NCI-H526 treated with DMSO at 0.1 percent for 48 hours (cell line): ENCODE measurements at places on chromosomes 7 and 10.
A peak's percentile ranks its signal among the peaks of the same experiment; 100 is the strongest.

DNA sequence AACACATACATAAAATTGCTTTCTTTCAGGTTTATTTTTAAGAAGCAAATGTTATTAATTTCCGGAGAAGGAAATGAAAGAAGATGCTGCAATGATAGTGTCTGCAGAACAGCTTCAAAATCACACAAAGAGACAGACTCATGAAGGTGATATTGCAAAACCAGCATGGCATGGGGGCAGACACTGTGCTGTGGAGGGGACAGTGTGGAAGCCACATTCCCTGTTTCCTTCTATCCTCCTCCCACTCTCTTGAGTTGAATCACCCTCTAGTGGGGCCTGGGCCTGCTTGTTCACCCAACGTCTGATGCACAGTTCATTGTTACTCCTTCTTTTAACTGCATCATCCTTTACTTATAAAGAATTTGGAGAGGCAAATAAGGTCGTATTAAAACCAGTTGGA is 104.0 kb upstream of the INSIG1 start:
- no peak for DNase-seq

- DNase-seq: no peak
Measured at GRCh38 chr7:151648429-151648828, 128.7 kb upstream of the RHEB start.

DNA sequence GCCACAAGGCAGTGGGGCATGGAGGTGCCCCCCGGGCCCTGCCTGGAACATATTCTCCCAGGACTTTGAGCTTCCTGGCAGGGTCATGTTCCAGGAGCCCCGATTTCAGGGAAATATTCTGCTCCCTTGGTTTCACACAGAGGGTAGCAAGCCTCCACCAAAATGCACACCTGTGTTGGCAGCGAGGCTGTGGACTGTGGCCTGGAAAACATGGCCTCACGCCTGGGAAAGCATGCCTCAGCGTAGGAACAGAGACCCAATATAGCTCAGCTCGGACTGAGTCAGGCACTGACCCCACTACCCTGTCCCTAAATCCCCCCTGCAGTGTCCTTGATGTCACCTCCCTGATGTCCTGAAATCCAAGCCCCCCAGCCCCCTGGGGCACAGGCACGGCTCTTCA is 92.0 kb downstream of the KCNMA1 start:
- no peak for DNase-seq

DNA sequence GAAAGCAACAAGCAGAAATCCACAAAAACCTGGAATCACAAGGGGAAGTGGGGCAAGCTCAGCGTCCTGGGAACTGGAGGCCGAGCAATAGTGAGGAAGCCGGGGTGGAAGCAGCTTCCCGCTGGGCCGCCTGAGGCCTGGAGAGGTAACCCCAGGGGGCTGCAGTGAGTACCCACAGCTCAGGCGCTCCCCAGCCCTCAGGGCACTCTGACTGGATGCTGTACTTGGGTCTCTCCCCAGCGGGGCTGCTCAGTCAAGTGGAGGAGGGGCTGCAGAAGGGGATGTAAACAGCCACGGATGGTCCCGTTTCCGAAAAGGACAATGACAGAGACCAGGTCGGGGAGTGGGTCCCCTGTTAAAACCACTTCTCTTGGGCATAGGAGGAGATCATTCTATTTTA is 50.3 kb downstream of the SLIT1 start:
- DNase-seq: no peak

- DNase-seq: peak; percentile 36
Measured at GRCh38 chr10:127976701-127977356, 69.9 kb downstream of the PTPRE start.

GRCh38 chr7:7913504-7913903 is 55.1 kb upstream of the GLCCI1 start:
- DNase-seq: no peak

DNA sequence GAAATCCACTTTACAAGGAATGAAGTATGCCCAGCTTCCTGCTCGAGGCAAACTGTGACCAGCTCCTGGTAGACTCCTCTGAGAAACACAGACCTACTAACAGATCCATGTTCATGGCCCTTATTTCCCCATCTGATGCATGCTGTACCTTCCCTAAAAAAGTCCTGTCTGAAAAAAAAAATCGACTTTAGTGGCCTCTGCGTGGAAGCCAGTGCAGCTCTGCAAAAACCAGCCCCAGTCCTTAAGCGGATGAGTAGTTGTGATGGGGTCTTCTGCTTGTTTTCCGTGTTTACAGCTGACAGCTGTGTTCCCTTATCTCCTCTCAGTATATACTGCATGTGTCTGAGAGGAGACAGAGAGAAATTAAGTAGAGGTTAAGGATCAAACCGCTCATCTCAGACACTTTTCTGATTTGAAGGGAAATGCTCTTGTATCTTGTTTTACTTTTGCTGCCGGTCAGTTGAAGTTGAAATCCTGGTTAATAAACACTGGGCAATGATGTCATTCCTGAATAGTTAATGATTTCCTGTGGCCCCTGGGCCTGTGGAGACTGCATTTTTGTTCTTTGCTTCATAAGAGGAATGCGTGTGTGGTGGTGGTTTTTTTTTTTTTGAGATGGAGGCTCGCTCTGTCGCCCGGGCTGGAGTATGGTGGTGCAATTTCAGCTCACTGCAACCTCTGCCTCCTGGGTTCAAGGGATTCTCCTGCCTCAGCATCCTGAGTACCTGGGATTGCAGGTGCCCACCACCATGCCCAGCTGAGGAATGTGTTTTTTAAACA is 67.6 kb downstream of the DOCK1 start:
- DNase-seq: no peak

- no peak for DNase-seq
Measured at GRCh38 chr7:149459540-149460452, 1.1 kb downstream of the ZNF777 start.

DNA sequence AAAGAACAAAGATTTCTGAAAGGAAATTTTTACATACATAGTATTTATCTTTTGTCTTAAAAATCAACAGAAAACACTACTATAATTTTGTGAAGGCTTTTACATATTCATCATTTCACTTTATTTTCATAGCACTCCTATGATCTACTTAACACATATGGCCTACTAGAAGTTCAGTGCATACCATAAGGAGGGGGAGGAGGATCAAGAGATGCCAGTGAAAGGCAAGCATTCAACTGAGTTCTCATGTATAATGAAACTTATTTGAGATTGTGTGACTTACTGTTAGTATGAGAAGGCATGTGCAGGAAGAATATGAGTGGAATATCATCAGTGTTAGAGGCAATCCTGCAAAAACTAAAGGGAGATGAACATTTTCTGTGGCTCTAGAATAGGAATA is 10.6 kb downstream of the BRAF start:
- DNase-seq: no peak

- DNase-seq: no peak
Measured at GRCh38 chr10:84200537-84201243, 6.4 kb downstream of the CDHR1 start.

GRCh38 chr10:10096296-10096695 is 921.4 kb upstream of the CELF2 start:
- DNase-seq: no peak

GRCh38 chr10:77286531-77287508 is 350.8 kb downstream of the KCNMA1 start:
- DNase-seq: no peak

DNA sequence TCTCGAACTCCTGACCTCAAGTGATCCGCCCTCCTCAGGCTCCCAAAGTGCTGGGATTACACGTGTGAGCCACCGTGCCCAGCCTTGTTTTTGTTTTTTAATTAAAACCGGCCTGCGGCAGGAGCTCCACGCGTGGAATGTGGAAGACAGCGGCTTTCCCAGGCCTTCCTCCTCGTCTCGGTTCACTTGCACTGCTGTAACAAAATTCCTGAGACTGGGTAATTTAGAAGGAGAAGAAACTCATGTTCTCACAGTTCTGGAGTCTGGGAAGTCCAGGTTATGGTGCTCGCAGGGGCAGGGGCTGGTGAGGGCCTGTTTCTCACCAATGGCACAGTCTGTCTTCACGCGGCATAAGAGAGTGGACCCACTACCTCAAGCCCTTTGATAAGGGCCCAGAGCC is 14.4 kb upstream of the CRYGN start:
- no peak for DNase-seq

GRCh38 chr10:5090551-5090950 is 3.7 kb upstream of the AKR1C3 start:
- no peak for DNase-seq

DNA sequence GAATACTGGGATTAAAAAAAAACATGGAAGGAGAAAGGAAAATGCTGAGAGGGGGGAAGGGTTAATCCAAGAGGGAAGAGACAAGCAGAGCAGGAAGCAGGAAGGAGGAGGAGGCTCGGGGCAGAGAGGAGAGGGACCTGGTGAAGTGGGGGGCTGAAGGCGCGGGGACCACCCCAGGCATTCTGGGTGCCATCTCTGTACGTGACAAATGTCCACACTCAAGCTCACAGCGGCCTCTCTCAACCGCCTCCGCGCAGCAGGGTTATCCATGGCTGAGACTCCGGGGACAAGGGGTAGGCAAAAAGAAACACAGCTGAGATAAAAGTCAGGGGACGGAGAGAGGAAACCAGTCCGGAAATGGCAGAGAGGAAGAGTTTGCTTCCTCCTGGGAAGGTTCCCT is 33.9 kb downstream of the EN2 start:
- no peak for DNase-seq

DNA sequence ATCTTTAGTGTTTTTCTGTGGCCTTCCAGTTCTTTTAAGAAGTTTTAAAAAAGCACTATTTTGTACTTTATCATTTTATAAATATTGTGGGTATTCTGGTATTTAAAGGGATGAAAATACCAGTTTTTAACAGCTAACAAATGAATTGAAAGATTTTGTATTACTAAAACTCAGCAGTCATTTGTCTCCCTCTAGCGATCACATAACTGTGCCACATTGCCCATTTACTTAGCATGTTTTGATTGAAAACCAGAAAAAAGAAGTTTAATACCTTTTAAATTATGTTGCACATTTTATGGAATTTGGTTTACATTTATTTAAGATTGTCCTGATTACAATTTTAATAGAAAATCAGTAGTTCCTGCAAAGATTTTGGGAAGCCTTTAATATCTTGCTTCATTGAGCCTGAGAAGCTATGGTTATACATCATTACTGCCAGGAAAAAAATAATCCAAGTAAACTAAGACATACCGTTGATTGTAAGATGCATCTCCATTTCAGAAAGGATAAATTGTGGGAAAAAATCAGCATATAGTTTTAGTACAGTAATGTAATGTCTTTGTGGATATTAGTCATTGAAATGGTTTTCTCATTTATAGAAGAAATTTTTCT is 34.9 kb downstream of the TAX1BP1 start:
- peak; percentile 16 for DNase-seq

GRCh38 chr10:128612195-128612594 is 486.0 kb upstream of the MKI67 start:
- no peak for DNase-seq

GRCh38 chr10:89426230-89426868 is 12.0 kb downstream of the IFIT5 start:
- no peak for DNase-seq

- DNase-seq: peak; percentile 41
Measured at GRCh38 chr7:24290004-24290641, 6.1 kb downstream of the NPY start.

GRCh38 chr7:80521809-80522208 is 9.9 kb upstream of the GNAT3 start:
- DNase-seq: no peak

- no peak for DNase-seq
Measured at GRCh38 chr7:29900745-29901144, 88.9 kb downstream of the SCRN1 start.

DNA sequence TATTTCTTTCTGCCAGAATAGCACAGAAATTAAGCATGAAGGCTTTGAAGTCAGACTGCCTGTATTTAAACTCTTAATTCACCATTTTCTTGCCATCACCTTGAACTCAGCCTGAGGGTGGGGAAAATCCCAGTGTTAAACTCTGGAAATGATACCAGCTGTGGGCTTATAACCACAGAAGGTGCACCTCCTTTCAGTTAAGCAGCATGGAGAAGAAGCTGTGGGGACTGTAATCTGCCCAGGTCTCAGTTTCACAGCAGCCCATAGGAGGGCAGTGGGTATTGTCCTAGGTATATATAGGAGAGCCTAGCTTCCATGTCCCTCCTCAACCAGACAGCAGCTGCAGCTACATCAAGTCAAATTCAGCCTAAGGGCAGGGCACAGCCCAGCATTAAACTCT is 241.6 kb downstream of the HPSE2 start:
- DNase-seq: no peak

- no peak for DNase-seq
Measured at GRCh38 chr7:149261316-149261828, 624 bp upstream of the ZNF783 start.

DNA sequence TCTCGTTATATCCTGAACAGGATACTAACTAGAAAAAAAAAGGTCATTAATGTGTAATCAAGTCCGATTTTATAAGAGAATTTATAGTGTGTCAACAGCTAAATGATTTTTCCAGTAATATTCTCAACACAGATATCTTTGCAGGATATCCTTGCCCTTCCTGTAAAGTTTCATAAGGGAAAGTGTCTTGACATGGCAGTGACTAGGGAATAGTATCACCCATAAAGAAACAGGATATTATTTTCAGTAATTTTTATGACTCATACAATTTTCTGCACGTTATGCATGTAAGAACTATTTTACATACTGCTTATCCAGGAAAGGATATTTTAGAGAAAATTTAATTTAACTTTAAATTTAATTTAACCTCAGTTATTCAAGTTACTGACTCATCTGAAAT is 19.5 kb upstream of the PNLIP start:
- DNase-seq: no peak

DNA sequence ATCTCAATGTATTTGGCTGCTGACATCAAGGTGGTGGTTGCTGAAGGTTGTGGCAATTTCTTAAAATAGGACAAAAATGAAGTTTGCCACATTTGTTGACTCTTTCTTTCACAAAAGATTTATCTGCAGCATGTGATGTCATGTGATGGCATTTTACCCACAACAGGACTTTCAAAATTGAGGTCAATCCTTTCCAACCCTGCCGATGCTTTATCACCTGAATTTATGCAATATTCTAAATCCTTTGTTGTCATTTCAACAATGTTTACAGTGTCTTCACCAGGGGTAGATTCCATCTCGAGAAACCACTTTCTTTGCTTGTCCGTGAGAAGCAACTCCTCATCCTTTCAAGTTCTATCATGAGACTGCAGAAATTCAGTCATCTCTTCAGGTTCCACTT is 40.6 kb upstream of the SLC16A12 start:
- no peak for DNase-seq

DNA sequence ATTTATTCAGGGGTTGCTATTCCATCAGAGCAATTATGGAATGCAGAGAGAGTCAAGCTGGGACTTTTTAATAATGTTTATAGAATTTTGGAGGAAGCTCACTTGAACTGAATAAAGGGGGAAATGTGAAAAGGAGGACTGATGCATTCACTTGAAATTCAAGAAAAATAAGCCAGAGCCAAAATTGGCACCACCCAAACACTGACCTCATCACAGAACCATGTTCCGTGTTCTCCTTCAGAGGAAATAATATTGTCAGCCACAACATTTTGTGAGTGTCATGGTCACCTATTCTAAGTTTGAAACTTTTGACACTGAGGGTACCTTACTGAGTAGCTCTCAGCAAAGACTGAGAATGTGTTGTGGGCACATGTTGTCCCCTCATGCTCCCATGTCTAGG is 207.0 kb downstream of the ANK3 start:
- no peak for DNase-seq

- no peak for DNase-seq
Measured at GRCh38 chr7:74252893-74253292, 1.3 kb downstream of the RFC2 start.
